ENCODE measurements at places on chromosomes 3 and 15.
A peak's percentile ranks its signal among the peaks of the same experiment; 100 is the strongest.

- DNase-seq, result no peak
Measured at GRCh38 chr3:133162265-133162664, 124.1 kb downstream of the TMEM108 start.

- no peak for DNase-seq
Measured at GRCh38 chr15:67176195-67176971, 78.1 kb downstream of the AAGAB start.

- no peak for DNase-seq
Measured at GRCh38 chr3:58570851-58571250, 6.3 kb downstream of the FAM107A start.

GRCh38 chr3:58059349-58060321, 51.4 kb downstream of the FLNB start:
- DNase-seq, result no peak

DNA sequence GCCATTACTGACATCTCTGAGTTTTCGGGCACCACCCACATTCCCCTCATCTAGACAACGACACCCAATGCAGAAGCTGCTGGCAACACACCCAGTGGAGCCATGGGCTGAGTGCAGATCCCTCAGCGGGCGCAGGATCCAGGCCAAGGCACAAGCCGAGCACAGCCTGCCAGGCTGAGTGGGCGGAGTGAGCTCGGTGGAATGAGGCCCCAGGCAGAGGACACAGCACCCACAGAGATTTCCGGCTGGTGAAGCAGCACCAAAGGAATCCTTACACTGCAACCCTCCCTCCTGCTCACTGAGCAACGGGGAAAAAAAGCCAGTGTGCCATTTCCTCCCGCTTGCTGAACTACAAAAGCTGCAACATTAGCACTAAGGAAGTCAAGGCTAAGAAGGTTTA, 34.3 kb downstream of the ZMAT3 start:
- DNase-seq, result peak; percentile 94

DNA sequence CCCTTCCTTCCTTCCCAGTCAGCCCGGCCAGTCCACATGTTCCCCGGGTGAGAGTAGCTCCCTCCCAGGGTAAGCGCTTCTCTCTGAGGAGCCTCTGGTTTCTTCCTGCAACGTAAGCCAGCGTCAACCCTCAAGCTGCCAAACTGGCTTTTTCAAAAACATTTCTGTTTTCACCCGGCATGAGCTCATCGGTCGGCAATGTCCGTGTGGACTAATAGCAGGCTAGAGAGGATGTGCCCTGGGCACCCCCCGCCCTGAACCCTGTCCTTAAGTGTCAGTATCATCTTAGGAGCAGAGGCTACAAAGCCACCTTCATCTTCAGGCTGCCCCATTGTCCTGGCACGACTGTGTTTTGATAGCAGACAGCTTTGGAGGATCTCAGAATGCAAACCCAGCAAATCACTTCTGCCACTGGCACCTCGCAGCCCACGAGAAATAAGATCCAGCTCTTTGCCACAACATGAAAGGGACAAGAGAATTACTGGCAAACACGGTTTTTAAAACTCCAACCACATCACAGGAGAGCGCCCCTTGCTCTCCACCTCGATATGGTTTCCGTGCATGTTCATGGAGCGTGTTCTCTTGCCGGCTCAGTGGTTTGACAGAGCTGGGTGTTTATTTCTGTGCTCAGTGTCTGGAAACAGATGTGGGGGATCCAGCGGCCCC, 9.9 kb downstream of the ALDH1A3 start:
- no peak for DNase-seq

DNA sequence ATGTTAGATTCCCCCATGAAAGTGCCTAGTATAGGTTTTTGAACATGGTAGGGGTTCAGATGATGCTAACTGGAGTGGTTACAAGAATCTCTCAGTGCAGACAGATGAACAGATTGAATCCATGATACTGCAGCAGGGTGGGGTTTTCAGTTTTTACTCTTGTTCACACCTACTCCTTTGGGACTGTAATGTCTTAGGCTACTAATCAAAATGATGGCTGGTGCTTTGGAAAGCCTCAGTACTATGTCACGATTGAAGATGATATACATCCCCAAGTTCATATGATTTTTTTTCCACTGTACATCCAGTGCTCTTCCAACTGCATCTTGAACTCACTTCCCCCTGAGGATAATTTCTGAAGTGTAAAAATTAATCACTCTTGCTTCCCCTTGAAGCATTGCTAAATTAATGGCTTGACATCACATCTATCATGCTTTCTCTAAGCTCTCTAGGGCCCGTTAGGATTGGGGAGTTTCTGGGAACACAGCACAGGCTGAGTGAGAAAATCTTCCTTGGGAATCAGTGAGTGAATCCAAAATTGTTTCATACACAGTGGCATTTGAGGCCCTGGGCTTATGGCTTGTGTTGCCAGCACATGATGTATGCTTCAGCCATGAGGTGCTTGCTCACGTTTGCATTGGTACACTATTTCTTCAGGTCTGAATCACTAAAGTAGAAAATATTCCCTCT, 115.0 kb upstream of the TPRG1 start:
- no peak for DNase-seq

GRCh38 chr3:151146071-151146730, 56.8 kb downstream of the GPR171 start:
- DNase-seq, result peak; percentile 90

DNA sequence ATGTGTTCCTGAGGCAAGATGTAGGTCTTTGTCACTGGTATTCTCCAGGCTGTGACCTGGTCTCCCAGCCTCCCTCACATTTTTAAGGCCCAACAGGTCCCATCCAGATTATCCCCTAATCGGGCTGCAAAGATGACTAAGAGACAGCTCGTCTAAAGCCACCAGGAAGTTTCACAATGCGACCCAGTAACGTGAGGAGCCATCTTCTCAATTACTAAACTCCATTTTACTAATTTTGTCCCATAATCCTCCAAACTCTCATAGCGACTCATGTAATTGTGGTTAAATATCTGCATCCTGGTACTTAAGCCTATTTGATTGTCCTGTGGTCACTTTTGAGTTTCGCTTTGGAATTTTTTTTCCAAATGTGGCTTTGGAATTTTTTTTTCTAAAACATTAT, 8.7 kb upstream of the PLA2G4F start:
- no peak for DNase-seq

DNA sequence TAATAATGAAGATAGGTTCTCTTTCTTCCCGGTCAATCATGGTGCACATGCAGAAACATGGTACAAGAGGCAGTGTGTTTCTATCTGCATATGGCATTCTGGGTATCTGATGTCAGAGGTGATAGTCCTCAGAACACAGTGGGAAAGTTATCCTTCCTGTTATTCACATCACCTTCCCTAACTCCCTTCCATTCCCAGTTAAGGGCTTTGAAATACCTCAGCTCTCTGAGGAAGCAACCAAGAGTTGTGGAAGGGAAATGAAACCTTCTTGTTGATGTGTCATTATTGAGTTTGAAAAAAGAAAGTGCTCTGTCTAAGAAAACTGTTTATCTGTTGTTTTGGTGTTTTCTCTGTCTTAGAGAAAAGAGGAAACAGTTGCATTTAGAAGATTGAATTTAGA, 21.9 kb upstream of the P2RY13 start:
- peak; percentile 25 for DNase-seq

DNA sequence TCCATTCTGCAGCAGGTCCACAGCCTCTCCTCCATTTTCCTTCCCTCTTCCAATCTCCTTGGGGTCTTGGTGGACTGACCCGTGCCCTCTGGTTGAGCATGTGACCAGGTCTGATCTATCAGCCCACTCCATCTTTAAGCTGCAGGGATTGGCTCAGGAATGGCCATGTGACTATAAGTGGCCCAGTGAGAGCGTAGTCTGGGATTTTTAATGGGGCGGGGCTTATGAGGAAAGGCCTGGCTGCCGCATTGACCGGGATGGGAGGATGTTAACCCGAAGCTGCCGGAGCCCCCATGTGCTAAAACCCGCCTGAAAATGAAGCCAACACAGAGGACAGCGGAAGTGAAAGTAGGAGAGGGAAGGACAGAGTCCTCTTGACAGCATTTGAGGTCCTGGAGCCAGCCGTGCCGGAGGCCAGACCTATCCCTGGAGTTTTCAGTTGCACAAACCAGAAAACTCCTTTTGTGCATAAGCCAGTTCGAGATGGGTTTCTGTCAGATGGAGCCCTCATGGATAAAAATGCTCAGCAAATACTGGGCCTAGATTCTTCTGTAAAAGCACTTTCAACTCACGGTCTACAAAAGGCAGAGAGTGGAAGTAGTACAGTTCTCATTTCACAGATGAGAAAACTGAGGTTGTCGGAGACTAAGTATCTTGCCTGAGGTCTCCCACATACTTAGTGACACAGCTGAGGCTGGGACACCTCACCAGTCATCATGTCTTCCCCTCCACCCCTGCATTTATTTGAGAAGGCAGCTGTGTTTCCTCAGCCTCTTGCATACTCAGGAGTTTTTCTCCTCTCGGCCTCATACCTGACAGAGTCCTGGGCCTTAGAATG, 61.9 kb downstream of the ATP2B2 start:
- DNase-seq, result no peak

GRCh38 chr3:123668906-123669305, 84.1 kb upstream of the HACD2 start:
- no peak for DNase-seq

GRCh38 chr15:92097474-92098178, 244.1 kb downstream of the SLCO3A1 start:
- DNase-seq, result peak; percentile 86

DNA sequence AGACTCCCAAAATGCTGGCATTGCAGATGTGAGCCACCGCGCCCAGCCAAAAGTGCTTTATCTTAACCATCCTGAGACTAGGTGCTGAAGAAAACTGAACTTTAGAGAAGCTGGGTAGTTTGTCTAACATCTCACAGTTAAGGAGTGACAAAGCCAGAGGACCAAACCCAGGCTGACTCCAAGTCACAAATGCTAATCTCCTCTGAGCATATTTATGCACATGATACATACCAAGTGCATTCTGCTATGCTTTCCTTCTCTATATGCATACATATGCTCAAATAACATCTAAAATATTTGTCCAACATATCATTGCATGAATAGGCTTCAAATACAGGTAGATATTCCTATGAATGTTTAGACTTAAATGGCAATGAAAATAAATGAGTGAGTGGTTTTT, 256.9 kb downstream of the CTNNB1 start:
- DNase-seq, result no peak

DNA sequence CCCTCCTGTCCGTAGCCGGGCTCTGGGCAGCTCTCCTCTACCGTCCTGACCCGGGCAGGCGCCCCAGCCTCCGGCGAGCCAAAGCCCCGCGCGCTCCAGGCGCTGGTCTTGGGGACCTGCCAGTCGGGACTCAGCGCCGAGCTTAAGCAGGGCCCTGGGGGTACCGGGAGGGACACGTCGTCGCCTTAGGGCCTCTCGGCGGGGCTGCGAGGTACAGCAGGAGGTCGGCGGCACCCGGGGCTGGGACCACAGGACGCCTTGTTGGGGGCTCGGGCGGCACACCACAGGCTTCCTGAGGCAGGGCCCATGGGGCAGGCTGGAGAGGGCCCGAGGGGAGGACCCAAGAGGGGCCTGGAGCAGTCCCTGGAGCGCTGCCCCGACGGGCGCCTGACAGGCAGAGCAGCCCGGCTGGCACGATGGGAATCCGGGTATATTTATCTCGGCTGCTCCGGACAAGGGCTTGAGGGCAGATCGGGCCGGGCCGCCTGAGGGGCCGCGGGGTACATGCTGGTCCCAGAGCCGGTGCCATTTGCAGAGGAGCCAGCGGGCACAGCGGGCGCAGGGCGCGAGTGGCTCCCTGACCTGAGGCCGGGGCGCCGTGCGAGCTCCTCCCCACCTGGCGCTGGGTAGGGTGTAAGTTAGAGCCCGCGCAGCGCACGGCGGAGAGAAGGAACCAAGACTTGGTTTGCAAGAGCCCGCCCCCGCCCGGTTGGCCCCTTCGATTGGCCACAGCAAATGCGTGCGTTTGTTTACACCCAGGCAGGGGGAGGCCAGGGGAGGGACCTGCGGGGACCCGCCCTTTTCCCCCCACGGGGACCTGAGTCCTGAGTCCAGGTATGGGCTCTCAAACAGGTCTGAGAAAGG, 574 bp downstream of the SLC38A3 start:
- DNase-seq, result peak; percentile 48

- peak; percentile 56 for DNase-seq
Measured at GRCh38 chr3:155737844-155738460, 6.9 kb downstream of the PLCH1 start.

Data from Kasumi-1 (cell line).